ENCODE measurements at places on chromosomes 12 and 14.

- DNase-seq, result no peak
These were observed 12.6 kb downstream of the TUBA1C start for GRCh38 chr12:49277466-49277865.

GRCh38 chr12:124776125-124776513 lies 87.5 kb downstream of the SCARB1 start:
- DNase-seq, result no peak

- peak; percentile 58 for DNase-seq
These were observed 32.6 kb upstream of the PLEKHG3 start for GRCh38 chr14:64671591-64671990.

GRCh38 chr14:21711360-21711961 lies 37.8 kb upstream of the OR4E1 start:
- peak; percentile 54 for DNase-seq

DNA sequence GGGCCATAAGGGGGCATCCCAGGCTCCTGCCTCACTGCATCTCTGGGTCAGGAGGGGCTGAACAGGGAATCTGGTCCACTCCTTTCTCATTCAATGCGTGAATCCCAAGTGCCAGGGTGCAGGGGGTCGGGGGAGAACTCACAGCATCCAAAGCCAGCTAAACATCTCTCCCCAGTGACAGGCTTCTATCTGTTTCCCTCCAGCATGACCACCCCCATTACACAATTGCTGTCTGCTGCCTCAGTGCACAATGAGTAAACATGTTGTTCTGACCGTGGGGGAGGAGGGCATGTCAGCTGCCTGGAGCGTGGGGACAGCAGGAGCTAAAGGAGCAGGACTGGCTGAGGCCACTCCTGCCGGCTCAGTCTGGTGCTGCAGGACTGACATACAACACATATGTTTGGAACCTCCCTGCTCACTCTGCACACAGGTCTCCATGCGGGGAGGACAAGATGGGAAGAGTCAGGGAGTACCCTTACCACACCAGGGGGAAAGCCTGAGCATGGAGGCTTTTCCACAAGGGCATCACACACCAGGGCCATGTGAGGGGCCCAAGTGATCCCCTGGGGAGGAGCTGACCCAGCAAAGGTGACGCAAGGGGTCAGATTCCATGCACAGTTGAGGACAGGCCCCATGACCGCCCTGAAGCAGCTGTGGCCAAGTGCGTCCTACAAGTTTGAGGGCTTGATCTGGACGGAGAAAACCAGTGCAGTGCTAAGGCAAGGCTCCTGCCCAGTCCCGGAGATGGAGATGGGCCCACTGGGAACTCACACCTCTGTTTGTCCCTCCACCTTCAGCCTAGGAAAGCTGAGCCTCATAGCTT lies 1.4 kb downstream of the TNS2 start:
- no peak for DNase-seq

DNA sequence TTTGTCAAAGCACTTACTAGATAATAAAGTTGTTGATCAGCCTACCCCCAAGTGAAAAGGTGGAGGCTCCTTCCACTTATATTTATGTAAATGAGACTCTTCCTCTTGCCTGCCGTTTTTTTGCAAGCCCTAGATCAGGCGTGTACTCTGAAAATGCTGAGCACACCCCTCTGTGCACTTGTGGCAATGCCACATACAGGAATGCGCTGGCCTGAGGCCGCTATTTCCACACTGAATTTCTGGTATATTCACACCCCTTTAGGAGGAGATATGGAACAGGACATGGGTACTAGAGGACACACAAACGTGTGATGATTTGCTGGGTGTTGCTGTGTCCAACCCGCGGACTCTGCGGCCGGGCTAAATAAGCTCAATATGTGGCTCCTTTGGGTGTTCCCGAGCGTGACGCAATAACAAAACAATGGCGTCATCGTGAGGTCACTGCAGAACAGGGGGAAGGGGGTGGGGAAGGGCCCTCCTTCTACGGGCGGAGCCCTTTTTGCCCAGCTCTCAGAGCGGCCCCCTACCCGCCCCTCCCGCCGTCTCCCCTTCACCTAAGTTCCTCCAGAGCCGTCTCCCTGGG lies 554 bp upstream of the TSPAN31 start:
- peak; percentile 80 for DNase-seq

GRCh38 chr12:45671254-45671653 lies 58.3 kb upstream of the ARID2 start:
- DNase-seq, result no peak

- DNase-seq, result no peak
These were observed 136.0 kb downstream of the KSR2 start for GRCh38 chr12:117832459-117833457.

DNA sequence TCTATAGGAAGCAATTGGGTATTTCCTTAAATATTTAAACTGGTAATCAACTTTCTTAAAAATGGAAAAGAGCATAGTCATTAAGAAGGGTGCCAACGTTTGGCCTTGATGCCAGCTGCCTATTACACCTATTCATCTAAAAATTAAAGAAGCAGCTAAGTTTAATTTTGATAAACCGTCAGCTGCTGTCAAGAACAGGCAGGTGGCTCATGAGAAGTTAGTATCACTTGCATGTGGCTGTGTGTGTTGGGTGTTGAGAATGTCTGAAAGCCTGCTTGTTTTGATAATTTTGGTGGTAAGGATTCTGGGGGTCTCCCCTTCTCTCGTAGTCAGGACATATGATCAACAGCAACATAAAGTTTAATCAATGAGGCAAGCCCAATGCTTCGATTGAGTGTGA lies 6.5 kb downstream of the GLRX5 start:
- DNase-seq, result no peak

DNA sequence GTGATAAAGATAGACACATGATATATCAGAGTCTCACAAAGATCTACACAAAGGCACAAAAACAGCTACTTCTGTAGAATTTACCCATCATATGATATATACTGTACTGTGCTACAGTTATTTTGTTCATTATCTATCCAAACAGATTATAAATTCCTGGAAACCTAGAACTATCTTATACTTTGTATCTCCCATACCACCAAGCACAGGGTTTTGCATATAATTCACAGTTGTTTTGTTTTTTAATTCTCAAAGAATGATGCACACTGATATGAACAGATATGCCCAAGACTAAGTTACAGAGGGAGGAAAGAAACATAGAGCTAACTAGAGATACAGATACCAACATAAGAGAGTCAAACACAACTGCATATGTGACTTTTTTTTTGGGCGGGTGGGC lies 3.4 kb downstream of the PRKAG1 start:
- DNase-seq, result no peak

DNA sequence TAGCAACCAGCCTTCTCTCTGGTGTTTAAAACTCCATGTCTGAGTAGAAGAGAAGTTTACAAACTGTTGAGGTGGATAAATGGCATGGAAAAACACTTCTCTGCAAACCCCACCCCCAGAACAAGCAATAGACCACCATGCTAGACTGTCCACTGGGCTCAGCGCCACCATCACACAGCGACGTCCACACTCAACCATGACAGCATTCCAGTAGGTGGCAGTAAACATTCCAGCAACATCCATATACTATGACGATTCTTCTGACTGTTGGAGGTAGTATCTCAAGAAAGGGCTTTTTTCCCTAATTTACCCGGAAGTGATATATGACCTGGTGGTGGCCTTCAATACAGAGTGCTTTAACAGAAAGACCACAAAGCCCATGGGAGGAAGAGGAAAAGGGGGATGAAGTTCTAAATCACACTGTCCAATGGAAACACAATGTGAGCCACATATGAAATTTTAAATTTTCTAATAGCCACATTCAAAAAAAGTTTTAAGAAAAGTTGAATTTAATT lies 152.2 kb downstream of the SLC15A4 start:
- DNase-seq, result no peak

- no peak for DNase-seq
These were observed 549.6 kb downstream of the DIO2 start for GRCh38 chr14:79661752-79662151.

Data from GM20000 (cell line).